ENCODE measurements at places on chromosomes 1 and 21.

- no peak for DNase-seq
Measured at GRCh38 chr1:147608596-147608995, 61.7 kb downstream of the ACP6 start.

- no peak for DNase-seq
Measured at GRCh38 chr1:115454837-115455511, 116.9 kb upstream of the NGF start.

GRCh38 chr1:237012361-237012760 is 8.1 kb upstream of the MT1HL1 start:
- no peak for DNase-seq

GRCh38 chr1:2501041-2501819 is 25.1 kb downstream of the PLCH2 start:
- DNase-seq, result no peak

DNA sequence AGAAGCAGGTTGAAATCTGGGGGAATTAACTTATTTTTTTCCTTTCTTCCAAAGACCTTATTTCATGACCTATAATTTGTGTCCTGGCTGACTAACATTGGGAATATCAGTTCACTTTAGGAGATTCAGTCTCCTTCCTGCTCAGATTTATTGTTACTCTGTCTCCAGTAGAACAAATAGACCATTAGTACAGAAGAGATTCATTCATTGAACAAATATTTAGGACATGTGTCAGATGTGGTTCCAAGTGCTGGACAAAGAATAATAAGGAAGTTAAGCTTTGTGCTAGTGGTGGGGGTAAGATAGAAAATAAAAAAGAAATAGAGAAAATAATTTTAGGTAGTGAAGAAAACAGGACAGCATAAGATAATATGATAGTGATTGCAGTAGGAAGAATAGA is 20.3 kb downstream of the ZMYM4 start:
- peak; percentile 53 for DNase-seq

DNA sequence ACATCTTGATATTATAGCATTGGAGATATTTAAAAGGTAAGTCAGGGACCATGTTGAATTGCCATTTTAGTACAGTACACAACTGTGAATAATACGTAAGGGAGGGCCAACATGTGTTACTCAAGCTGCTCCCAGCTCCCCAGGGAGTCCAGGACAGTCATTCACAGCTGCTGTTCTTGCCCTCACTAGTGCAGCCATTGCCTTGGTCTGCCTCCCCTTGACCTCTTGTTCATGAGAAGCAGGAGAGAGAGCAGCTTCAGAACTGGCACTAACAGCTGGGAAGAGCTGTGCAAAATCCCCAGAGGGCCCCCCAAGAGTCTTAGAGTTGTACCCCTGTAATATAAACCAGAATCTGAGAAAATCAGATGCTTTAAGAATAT is 16.4 kb downstream of the TCEANC2 start:
- DNase-seq, result no peak

GRCh38 chr1:230270559-230271281 is 155.4 kb downstream of the PGBD5 start:
- no peak for DNase-seq

- no peak for DNase-seq
Measured at GRCh38 chr21:43956670-43957035, 55.5 kb upstream of the TRAPPC10 start.

DNA sequence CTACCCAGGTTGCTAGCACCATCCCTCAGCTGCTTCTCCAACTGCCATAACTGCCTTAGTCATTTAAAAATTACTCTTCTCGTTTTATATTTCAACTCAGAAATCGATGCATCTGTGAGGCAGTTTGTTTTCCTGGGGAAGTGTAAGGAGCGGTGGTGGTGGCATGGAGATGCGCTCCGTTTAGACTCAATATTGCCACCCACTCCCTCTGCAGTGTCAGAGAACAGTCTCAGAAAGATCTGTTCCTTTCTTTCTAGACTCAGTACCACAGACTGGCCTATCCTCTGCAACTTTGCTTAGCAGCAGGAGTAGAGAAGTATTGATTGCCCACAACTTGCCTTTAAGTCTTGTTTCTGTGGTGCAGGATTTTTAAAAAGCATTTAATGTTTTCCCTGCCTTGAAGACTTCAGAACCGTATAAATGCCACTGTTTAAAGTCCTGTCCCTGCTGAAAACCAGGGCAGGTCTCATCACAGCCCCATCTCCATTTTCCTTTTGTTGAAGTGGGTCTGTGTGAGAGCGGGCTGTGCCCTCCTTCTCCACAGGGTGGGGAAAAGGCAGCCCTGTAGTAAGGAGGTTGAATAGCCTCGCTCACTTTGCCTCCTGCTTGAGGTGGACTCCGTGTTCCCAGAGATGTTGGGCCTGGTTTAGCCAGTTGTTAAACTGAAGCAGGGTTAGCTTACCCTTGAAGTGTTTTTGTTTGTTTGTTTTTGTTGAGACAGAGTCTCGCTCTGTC is 105.2 kb downstream of the NFIA start:
- DNase-seq, result no peak

DNA sequence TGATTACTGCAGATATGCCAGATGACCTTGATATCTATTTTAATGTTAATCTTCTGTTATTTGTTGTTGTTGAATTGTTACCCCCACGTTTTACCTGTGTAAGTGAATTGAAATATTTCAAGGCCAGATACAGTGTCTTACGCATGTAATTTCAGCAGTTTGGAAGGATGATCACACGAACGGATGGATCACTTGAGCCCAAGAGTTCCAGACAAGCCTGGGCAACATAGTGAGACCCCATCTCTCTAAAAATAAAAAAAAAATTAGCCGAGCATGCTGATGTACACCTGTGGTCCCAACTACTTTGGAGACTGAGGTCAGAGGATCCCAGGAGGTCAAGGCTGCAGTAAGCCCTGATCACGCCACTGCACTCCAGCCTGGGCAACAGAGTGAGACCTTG is 32.2 kb downstream of the SDCCAG8 start:
- DNase-seq, result no peak

GRCh38 chr1:202221911-202222909 is 28.6 kb downstream of the LGR6 start:
- DNase-seq, result peak; percentile 63

GRCh38 chr1:89286549-89287180 is 14.0 kb upstream of the GBP5 start:
- DNase-seq, result no peak

DNA sequence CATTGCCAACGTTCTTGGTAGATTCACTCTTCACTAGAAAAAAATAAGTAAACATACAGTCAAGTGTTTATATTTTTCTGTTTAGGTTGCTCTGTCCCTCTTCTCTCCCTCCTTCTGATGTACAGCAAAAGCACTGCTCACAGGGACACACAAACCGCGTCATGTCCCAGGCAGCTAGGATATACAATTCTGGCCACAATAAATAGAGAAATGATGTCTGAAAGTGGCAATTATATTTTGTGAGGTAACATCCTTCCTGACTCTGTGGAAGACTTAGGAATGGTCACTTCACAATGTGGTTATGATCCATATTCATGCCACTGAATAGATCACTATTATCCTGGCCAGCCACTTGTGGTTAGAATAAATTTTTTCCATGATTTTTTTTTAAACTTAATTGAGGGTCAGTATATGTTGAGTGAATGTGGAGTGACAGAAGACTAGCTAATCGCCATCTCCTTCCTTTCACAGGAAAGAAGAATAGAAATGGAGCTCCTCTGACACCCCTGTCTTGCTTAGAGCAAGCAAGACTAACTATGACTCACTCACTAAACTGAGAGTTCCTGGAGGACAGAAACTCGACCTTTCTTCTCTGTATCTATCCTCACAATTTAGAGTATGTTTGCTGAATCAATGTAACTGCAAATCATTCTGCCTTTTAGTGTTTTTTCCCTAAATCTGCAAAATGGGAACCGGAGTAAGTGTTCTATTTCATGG is 54.0 kb downstream of the ZNHIT6 start:
- peak; percentile 9 for DNase-seq

- no peak for DNase-seq
Measured at GRCh38 chr1:220879509-220880361, 492 bp downstream of the HLX start.

DNA sequence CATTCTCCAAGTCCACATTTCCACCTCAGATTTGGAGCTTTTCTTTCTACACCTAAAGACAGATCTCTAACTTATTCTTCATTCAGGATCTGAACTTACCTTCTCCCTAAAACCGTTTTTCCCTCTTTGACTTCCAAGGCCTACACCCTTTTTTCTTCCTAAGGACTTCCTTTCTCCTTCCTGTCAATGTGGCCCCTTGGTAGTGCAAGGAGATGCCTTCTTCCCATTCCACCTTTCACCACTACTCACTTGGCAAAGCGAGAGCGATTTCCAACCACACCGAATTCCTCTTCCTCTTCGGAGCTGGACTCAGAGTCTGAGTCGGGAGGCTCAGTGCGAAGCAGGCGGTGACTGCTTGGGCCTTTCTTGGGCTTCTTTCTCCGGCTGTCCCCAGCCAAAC is 1.3 kb downstream of the EFCAB14 start:
- no peak for DNase-seq

DNA sequence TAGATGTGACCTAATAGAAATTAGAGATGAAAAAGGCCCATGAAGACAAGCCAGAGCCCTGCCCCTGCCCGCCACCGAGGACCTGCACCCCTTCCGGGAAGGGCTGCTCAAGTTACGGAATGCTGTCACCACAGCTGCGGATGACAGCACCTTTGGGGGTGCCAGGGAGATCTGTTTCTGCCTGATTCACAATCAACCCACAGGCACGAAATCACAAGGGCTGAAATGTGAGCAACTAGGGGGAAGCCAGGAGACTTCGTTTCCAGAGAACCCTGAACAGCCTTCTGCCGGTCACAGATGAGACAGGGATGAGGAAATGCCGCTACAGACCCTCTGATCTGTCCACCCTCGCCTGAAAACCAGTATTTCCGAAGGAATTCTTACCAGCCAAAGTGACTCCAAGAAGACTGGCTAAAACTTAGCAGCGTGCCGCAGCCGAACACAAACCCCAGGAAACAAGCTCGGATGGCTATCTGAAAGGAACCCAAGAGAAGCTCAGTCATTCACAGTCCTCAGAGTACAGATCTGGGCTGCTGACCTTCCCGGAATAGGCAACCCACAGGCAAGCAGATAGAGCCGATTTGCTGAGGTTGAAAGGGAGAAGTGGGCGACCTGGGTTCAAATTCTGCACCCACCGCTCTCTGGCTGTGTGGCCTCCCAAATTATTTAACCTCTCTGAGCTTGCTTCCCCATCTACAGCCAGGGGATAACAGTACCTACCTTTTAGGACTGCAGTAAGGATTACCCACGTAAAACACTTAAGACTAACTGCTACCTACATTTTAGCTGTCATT is 1.1 kb downstream of the ICMT start:
- no peak for DNase-seq

DNA sequence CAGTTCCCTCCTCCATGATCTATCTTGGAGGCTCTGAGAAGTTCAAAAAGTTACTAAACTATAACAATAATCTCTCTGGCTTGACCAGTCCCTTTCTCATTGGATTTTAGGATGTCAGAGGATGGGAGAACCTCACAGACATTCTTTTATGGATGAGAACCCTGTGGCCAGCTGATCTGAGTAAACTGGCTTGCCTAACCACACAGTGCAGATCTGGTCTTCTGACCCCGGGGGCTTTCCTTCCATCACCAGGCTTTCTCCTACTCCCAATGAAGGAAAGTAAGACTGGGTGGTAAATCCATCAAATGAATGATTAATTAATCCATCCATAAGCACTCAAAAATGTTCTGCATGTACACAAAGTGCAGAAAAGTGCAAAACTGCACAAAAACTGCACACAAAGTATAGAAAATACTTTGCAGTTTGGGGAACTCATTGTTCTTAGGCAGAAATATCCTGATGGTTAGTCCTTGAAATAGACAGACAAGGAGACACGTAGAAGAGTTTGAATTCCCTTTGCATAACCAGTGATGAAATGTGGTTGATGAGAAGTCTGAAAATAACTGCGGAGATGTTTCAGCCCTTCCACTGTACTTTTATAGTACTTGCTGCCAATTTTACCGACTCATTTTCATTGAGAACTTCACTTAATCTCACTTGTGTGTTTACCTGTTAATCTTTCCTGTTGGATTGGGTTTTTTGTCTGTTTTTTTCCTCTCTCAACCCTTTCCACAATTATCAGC is 2.5 kb upstream of the F3 start:
- no peak for DNase-seq

DNA sequence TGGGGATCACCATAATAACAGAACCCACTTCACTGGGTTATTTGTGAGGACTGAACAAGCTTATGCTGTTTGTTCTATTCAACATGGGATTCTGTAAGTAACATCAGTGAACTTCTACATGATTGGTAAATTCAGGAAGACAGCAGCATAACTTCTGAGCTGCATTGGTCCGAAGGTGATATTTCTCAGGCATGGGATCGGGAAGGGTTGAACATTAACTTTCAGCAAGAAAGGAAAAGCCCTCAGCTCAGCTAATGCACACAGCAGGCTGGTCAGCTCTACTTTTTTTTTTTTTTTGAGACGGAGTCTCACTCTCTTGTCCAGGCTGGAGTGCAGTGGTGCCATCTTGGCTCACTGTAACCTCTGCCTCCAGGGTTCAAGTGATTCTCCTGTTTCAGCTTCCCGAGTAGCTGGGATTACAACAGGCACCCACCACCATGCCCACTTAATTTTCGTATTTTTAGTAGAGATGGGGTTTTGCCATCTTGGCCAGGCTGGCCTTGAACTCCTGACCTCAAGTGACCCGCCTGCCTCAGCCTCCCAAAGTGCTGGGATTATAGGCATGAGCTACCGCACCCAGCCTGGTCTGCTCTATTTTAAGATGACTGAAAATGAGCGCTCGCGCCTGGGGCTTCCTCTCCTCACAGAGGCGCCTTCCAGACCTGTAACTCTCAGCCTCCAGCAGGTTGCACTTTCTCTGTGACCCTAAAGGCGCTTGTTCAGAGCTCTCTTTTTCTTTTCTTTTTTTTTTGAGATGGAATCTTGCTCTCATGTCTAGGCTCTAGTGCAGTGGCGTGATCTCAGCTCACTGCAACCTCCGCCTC is 42.2 kb downstream of the ECE1 start:
- DNase-seq, result no peak

- DNase-seq, result no peak
Measured at GRCh38 chr1:177960939-177961622, 8.8 kb downstream of the SEC16B start.

GRCh38 chr1:115837740-115838421 is 3.0 kb downstream of the NHLH2 start:
- DNase-seq, result no peak

DNA sequence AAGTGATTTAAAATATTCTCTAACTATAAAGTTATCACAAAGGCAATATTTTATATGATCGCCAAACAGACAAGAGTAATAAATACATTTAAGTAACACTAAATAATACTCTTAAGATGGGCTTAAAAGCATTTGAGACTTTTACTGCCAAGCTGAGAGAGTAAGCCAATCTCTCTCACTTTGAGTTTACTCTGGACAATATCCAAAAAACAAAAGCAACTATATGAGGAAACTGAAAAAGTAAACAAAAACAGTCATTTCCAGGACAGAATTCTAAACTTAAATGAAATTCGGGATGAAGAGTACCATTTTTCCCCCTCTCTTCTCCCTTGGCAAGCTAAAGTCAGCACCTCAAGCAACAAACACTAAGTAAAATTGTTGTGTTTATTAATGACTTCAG is 173.2 kb downstream of the COP1 start:
- no peak for DNase-seq

DNA sequence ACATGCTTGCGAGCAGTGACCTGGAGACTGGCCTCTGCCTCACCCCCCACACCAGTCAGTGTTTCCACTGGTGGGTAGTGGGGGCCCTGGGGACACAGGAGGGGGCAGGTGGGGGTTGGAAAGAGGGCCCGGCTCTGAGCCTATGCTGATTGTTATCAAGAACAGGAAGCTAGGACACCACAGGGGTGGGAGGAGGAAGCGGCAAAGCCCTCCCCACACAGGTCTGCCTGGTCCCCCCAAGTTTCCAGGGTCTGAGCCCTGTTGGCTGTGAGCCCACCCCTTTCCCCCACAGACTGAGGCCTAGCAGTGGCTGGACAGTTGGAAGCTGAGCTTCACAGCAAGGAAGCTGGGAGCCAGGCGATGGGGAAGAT is 1.6 kb upstream of the PTPN7 start:
- DNase-seq, result no peak

Data from foreskin keratinocyte (primary cell).